Activated CD8-positive, alpha-beta memory T cell treated with anti-CD3 and anti-CD28 coated beads for 1 hour (primary cell): ENCODE measurements at places on chromosomes 3 and 15.

GRCh38 chr15:70823196-70823595 is 30.8 kb downstream of the LARP6 start:
- no peak for DNase-seq

DNA sequence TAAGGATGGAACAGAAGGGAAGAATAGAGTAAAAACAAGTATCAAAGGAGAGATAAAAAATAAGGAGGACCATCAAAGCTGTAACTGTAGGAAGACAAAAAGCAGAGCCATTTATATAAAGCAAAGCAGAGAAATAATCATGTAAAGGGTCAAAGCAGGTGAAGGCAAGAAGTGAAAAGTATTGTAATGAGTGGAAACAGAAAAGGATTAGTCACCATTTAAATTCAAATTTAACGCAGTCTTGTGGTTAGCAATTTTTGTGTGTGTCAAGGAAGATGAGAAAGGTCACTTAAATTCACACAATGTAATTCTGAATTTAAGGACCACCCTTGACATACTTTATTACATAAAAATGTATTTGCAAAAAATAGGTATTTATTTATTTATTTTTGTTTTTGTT is 567.8 kb downstream of the ROBO1 start:
- no peak for DNase-seq

GRCh38 chr15:75167588-75168350 is 33.9 kb upstream of the C15orf39 start:
- DNase-seq: no peak

- no peak for DNase-seq
Measured at GRCh38 chr15:98347001-98347400, 301.3 kb upstream of the IGF1R start.

- no peak for DNase-seq
Measured at GRCh38 chr15:58484791-58485600, 53.2 kb downstream of the LIPC start.

- DNase-seq: no peak
Measured at GRCh38 chr3:115835946-115836345, 212.6 kb downstream of the GAP43 start.

DNA sequence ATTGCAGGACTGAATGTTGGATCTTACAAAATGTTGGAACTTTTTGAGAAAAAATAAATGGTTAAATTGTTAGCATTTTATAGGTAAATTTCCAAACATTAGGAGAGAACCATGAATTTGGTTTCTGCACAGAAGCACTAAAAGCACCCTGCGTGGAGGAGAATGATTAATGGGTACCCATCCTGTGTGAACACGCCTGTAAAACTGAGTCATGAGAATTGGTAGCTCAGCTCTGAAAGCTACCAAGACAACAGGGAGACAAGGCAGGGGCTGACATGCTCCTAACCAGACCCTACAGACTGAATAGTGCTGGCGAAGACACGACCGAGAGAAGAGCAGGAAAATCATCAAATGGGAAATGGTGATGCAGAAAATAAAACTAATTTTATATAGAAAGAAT is 32.4 kb upstream of the MTMR10 start:
- DNase-seq: no peak

- no peak for DNase-seq
Measured at GRCh38 chr15:60729850-60730458, 251.0 kb upstream of the ICE2 start.

GRCh38 chr3:18745472-18745871 is 320.3 kb upstream of the SATB1 start:
- no peak for DNase-seq
